ENCODE measurements at places on chromosomes 7 and 10. TPM values are rescaled to one million over a fixed set of nuclear protein-coding genes. Genes with fewer than 3 reads are reported as not detected.

Gene MOGAT3
- not detected for total RNA-seq

Gene FAM241B
- 2.9 TPM for total RNA-seq

Gene SPAM1
- not detected for total RNA-seq

Gene UBE3C
- total RNA-seq, result 44.5 TPM

Gene IGF2BP3
- 3.9 TPM for total RNA-seq

Gene UPK3BL1
- total RNA-seq, result 304 TPM

Gene TSPAN15
- 3.4 TPM for total RNA-seq

Gene KLHDC10
- 20.8 TPM for total RNA-seq

Gene MUC3A
- 0.16 TPM for total RNA-seq

Gene GPR146
- total RNA-seq, result 2.3 TPM

Gene GRM3
- total RNA-seq, result not detected

Gene OR9A2
- not detected for total RNA-seq
